ENCODE measurements at places on chromosomes 2 and 18.

- no peak for DNase-seq
Observed at GRCh38 chr2:191703079-191703725, 25.3 kb downstream of the NABP1 start.

DNA sequence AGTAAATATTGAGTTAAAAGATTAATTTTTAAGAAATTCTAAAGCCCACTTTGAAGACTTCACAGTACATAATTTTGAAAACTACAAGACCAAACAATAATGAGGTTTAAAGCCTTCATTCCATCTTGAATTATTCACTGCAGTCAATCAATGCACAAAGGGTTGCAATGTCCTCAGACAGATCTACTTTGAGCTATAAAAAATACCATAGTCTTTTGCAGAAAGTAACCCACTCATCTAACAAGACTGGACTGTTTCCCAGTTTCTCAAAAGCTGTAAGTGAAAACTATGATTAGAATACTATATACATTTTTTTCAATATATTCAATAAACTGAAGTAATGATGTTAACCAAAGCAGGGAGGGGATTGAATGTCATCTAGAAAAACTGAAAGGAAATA lies 10.2 kb upstream of the RBM43 start:
- DNase-seq, result no peak

DNA sequence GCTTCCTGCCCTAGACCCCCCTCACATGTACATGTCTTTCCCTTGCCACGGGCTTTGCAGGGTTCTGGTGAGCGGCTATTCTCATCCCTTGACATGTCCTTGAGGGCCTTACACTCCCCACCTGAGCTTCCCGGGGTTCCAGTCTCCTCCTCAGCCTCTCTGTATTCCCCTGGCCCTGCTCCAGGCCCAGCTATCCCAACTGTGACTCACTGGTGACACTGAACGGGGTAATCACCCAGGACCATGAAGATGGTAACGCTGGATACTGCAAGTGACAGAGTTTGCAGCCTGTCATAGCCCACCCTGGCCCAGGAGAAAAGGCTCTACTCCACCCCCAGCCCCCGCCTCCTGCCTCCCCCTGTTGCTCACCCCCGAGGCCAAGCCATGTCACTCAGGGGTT lies 27.3 kb downstream of the KIF3C start:
- no peak for DNase-seq

GRCh38 chr2:47375307-47375706 lies 27.6 kb upstream of the MSH2 start:
- no peak for DNase-seq

GRCh38 chr18:36704156-36704555 lies 124.6 kb downstream of the TPGS2 start:
- DNase-seq, result no peak

GRCh38 chr18:51164761-51165281 lies 32.7 kb downstream of the MEX3C start:
- DNase-seq, result no peak

GRCh38 chr2:203240491-203240890 lies 1.7 kb downstream of the CYP20A1 start:
- DNase-seq, result no peak

DNA sequence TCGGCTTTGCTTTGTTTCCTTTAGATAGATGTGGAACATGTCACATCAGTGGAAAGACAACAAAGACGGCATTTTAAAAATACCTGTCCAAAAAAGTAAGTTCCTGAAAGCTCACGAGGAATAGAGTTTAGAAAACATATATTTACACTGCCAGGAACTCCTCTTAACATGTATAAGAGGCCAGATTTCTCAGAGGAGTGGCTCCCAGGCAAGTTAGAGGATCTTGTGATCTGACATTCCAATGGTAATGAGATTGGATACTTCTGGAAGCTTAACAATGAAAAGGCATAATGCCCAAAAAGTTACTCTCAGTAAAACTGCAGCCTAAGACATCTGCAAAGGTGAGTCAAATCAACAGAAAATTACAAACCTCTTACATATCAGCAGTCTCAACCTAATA lies 77.1 kb downstream of the CYRIA start:
- no peak for DNase-seq

- DNase-seq, result no peak
Observed at GRCh38 chr2:127596311-127597045, 49.5 kb upstream of the GPR17 start.

GRCh38 chr18:79275992-79276391 lies 119.7 kb upstream of the NFATC1 start:
- DNase-seq, result no peak

GRCh38 chr18:26309281-26309680 lies 83.0 kb downstream of the TAF4B start:
- no peak for DNase-seq

GRCh38 chr2:196160101-196160500 lies 11.3 kb downstream of the STK17B start:
- DNase-seq, result no peak

- no peak for DNase-seq
Observed at GRCh38 chr18:37252854-37253393, 312.7 kb downstream of the CELF4 start.

- DNase-seq, result no peak
Observed at GRCh38 chr2:162293122-162293786, 25.2 kb downstream of the IFIH1 start.

DNA sequence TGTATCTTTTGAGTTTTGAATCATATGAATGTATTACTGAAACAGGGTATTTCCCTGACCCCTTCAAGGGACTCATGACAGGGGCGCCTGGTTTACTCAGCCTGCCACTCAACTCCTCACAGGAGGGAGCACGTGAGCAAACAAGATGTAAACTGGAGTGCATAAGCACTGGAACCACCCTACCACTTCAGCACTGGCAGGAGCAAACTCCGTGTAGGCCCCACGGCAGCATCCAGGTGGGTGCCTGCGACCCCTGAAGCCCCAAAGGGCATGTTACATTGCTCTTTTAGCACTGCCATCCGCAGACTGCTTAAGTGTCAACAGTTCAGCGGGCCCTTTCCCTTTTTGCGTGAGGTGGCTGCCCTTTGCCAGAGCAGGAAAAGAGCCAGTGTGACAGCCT lies 8.2 kb upstream of the DAPL1 start:
- no peak for DNase-seq

- DNase-seq, result no peak
Observed at GRCh38 chr2:45004562-45005191, 4.6 kb downstream of the SIX2 start.

DNA sequence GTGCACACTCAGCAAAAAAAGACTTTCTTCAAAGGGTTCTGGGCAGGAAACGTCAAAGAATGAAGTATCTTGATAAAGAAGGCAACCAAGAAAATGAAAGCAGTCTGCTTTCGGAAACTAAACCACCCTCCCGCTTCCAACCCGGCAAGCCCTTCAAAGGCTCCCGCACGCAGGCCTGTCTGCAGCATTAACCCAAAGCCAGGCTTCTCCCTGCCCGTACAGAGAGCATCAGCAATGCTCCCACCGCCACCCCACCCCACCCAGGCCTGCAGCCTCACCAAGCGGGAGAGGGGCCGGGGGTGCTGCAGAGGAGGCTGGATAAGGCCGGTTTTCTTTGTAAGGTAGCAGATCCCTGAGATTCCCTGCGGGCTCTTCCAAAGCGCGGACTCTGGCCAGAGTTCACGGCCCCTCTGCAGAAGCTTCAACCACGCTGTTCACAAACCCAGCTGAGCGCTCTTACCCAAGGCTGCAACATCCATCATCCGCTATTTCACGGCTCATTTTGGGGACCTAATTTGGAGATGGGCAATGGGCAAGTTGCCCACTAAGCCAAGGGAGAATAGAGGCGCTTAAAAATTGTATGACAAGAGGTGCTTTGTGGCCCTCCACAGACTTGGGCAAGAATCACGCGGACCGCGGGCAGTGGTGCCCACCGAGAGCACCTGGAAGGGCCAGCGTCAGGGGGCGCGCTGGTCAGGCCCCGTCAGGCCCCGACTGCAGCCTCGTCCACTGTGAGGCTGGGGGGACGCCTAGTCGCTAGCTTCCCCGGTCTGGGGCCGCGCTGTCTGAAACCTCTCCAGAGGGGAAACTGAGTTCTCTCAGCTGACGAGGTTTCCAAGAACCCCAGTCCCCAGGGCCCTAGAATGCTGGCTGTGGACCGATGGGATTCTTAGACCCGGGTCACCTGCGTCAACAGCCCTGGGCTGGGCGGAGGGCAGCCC lies 225.4 kb upstream of the ID2 start:
- DNase-seq, result no peak

GRCh38 chr18:1751249-1751648 lies 820.1 kb downstream of the METTL4 start:
- no peak for DNase-seq

DNA sequence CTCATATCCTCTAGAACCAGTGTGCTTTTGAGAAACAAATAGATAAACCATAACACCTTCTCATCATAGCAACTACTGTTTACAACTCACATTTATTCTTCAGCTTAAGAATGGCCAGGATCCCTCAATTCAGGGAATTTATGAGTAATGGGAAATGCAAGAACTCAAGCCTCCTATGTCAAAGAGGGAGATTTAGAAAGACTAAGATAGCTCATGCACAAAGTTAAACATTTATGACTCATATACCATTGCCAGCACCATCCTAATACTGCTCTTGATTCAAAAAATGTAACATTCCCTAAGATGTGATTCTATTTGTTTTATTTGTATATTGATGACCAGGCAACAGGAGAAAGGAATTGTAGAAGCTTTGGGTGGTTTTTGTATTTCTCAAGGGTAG lies 172.8 kb downstream of the CYP26B1 start:
- DNase-seq, result no peak

DNA sequence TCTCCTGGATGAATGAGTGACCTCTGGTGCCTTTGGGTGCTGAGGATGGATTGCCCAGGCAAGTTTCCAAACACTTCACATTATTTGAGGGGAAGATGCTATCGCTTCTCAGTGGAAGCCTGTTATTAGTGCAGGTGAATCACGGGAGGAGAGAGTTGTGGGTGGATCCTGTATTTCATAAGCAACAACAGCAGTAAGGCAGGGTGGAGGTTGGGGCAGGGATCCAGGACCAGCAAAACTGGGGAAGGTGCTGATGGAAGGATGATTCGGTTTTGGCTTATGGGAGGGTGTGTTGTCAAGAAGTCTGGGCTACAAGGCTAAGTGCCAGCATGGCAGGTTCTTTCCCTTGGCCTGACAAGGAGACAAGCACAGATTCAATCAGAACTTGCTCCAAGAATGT lies 37.7 kb upstream of the SETBP1 start:
- DNase-seq, result no peak

GRCh38 chr18:24935896-24936295 lies 416.1 kb downstream of the ZNF521 start:
- DNase-seq, result no peak

- no peak for DNase-seq
Observed at GRCh38 chr2:55102056-55102812, 52.0 kb upstream of the RTN4 start.

GRCh38 chr18:8453528-8453927 lies 155.7 kb upstream of the RAB12 start:
- no peak for DNase-seq

DNA sequence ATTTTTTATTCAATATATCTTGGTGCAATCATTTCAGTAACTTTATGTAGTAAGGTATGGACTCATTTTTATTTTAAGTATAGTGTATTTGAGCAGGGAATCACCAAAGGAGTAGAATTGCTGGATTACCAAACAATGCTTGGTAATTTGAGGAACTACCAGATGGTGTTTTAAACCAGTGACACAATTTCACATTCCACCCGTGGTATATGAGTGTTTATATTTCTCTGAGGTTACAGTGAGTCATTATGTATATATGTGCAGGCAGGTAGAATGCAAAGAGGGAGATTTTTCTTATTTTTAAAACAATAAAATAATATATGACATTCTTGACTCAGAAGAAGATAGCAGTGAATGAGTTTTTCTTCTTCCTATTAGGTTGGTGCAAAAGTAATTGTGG lies 596.9 kb downstream of the DCC start:
- DNase-seq, result no peak

- no peak for DNase-seq
Observed at GRCh38 chr2:9179572-9180201, 26.9 kb upstream of the ASAP2 start.

Measured in activated CD4-positive, CD25-positive, alpha-beta regulatory T cell (primary cell).